Activated naive CD8-positive, alpha-beta T cell treated with anti-CD3 and anti-CD28 coated beads, Interleukin-2, amount 50 U/mL, for 16 hours (primary cell): ENCODE measurements at places on chromosomes 5 and 9.

GRCh38 chr9:96719921-96720320 is 58.0 kb downstream of the ZNF510 start:
- DNase-seq = no peak

DNA sequence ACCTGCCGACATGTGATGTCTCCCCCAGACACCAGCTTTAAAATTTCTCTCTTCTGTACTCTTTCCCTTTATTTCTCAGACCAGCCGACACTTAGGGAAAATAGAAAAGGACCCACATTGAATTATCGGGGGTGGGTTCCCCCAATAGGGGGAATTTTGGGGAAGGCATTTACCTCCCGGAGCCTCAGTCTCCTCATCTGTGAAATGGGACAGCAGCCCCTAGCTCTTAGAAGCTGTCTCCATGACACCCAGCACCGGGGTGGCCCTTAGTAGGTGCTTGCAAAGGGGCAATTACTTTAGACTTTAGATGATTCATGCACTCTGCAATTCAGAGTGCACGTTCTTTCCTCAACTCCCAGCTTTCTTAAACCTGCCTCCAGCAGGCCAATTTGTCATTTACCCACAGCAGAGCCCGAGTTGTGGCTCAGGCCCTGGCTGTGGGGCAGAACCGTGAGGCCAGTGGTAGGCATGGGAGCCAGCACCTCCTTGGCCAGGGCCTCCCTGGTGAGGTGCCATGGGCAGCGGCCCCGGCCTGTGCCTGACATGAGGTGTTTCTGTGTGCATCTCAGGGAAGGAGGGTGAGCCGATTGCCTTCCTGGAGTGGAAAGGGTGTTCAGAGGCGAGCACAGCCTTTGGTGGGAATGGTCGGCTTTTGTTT is 51.7 kb downstream of the SH3PXD2B start:
- no peak for DNase-seq

GRCh38 chr5:172078726-172079345 is 72.4 kb upstream of the FBXW11 start:
- DNase-seq = no peak

- no peak for DNase-seq
Observed at GRCh38 chr5:64637837-64638443, 52.4 kb upstream of the SHISAL2B start.

- no peak for DNase-seq
Observed at GRCh38 chr5:160837749-160838593, 14.0 kb downstream of the ATP10B start.

DNA sequence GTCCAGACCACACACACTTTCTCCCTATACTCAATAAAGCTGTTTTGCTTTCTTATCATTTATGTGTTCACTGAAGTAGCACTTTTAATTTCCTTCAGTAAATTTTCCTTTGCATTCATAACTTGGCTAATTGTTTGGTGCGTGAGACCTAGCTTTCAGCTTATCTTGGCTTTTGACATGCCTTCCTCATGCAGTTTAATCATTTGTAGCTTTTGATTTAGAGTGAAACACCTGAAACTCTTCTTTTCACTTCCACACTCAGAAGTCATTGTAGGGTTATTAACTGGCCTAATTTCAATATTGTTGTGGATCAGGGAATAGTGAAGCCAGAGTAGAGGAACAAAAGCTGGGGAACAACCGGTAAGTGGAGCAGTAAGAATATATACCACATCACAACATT is 114.7 kb downstream of the ST8SIA4 start:
- DNase-seq = no peak

- DNase-seq = no peak
Observed at GRCh38 chr5:59139695-59140094, 556.8 kb downstream of the RAB3C start.

DNA sequence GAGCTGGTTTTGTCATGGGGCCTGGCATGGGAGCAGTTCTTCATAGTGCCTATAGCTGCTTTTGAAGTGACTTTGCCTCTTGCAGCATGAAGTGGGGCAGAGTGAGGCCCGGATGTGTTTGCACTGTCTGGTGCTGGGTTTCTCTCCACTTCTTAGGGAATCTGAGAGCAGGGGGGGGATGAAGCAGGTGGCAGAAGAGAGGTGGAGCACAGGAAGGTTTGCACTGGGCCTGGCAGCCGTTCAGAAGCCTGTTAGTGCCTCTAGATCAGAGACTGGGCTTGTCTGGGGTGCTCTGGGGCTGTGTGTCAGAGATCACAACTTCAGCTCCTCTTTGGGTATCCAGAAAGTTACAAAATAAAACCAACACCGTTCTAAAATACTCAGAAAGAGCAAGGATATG is 18.4 kb downstream of the USP20 start:
- no peak for DNase-seq
